ENCODE measurements at places on chromosomes 6 and 20. TPM values are rescaled to one million over a fixed set of nuclear protein-coding genes. Genes with fewer than 3 reads are reported as not detected.

GRCh38 chr20:44942264-44942973 lies 17.8 kb downstream of the TOMM34 start:
- DNase-seq, result no peak

- DNase-seq, result no peak
Observed at GRCh38 chr6:157558049-157558448, 177.1 kb downstream of the ZDHHC14 start.

Gene ADGRF1
- not detected for total RNA-seq

DNA sequence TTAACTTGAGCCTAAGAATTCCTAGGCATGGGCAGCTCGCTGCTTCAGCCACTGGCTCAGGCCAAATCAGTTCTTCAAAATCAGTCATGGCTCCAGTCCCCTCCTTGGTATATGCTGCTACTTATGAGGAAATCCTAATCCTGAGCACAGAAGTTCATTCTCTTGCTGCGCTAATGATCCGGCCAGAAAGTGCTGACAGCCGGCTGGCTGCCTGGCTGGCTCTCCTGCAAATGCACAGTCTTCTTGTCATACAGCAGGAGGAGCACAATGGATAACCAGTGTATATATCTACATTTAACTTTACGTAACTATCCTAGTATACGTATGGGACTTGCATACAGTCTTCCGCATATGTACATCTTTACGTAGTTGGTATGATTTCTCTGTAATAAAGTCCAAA lies 500.8 kb downstream of the PRKN start:
- no peak for DNase-seq

DNA sequence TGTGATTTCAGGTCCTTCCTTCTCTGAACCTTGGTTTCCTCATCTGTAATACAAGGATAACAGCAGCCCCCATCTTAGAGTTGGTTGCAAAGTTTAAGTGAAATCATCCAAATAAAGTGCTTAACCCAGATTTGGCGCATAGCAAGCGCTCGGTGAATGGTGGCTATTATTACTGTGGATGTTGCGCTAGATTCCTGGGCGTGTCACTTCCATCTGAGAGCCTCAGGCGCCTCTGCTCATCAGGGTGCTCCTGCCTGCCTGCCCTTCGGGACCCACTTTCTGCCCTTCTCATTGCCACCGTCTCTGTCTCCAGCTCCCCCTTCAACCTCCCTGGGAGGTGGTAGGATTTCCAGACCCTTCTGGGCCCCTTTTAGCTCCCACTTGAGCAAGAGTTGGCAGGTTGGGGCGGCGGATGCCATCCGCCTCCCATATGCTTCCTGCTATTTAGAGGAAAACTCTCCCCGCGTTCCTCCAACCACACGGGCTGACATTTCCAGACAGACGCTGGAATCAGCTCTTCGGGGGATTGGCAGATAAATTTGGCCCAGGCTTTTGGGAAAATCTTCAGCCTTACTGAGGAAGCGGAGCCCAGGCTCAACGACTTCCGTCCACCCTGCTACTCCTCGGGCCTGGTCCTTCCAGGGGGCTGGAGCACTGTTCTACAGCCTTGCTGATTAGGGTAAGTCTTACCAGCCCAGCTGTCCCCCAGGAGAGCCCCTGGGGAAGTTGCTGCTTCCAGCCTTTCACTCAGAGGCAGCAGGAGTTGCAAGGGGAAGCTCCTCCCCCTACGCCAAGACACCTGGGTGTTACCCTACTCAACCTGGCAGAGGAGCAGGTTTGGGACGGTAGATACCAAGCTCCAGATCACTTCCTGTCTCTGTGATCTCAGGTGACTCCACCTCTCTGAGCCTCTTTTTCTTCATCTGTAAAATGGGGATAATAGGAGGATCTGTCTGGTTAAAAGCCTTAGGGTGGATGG lies 71.5 kb downstream of the DLGAP4 start:
- no peak for DNase-seq

- no peak for DNase-seq
Observed at GRCh38 chr20:45589725-45590124, 10.6 kb upstream of the WFDC8 start.

- peak; percentile 90 for DNase-seq
Observed at GRCh38 chr20:45779011-45779915, 12.4 kb downstream of the WFDC3 start.

GRCh38 chr6:85129881-85130280 lies 320.0 kb upstream of the NT5E start:
- no peak for DNase-seq

Gene TRDN
- not detected for total RNA-seq

DNA sequence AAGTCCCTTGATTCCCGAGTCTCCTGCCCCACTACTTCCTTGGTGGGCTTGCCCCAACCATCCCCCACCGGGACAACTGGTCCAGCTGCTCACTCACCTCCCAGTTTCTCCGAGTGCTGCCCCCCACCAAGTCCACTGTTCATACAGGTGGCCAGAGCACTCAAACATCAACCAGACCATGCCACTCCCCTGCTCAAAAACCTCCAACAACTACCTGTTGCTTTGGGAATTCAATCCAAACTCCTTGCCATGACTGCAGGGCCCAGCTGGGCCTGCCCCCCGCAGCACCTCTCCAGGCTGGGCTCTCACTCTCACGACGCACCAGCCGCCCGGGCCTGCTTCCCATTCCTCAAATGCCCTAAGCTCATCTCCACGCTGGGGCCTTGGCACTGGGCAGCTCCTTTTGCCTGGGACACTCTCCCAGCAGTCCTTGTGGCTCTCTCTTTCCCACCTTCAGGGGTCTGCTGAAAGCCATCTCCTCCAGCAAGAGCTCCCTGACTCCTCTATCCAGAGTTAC lies 97.5 kb downstream of the NFATC2 start:
- no peak for DNase-seq

GRCh38 chr20:10763112-10763511 lies 89.3 kb upstream of the JAG1 start:
- DNase-seq, result no peak

- DNase-seq, result no peak
Observed at GRCh38 chr6:147839708-147840610, 331.5 kb downstream of the SAMD5 start.

Gene CYB5R4
- total RNA-seq, result 23.9 TPM

Gene TMEM170B
- 15.0 TPM for total RNA-seq

GRCh38 chr6:42704251-42704936 lies 18.0 kb downstream of the PRPH2 start:
- DNase-seq, result no peak

- no peak for DNase-seq
Observed at GRCh38 chr6:152984513-152984872, 1.7 kb upstream of the FBXO5 start.

DNA sequence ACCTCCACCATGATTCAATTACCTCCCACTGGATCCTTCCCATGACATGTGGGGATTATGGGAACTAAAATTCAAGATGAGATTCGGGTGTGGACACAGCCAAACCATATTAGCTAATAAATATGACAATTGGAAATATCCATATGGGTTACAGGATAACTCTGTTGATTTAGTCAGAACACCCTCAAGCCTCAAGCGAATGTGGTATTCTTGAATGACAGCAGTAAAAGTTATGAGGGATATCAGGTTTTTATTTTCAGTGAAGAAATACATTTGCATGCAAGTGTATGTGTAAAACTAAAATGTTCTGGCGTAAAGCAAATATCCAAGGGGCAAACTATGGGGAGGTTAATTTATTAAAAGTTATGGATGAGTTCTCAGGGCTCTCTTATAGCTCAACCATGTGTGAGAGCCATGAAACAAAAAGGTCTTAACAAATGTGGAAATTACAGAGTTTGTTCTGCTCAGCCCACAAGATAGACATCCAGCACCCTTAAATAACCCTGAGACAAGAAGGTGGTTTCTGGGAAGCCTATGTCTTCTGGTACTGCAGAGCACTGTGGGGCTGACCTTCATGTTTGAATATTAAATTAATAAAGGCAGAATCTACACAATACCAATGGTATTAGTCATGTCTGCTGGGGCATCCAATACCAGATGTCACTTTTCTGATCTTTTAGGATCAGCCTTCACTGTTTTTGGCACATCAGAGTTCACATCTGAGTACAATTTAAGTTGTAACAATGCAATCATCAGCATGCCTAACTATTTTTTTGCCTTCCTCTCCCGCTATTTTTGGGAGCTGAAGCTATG lies 370.5 kb upstream of the RSPO3 start:
- no peak for DNase-seq

Gene SLC12A5
- not detected for total RNA-seq

DNA sequence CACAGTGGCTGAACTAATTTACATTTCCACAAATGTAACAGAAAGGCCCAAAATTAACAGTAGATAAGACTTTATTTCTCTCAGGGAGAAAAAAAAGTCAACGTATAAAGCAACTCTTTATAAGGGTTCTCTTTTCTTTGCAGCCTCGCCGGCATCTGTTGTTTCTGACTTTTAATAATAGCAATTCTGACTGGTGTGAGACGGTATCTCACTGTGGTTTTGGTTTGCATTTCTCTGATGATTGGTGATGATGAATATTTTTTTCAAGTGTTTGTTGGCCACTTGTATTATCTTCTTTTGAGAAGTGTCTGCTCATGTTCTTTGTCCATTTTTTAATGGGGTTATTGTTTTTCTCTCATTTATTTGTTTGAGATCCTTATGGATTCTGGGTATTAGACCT lies 27.2 kb upstream of the FKBP1A start:
- no peak for DNase-seq

DNA sequence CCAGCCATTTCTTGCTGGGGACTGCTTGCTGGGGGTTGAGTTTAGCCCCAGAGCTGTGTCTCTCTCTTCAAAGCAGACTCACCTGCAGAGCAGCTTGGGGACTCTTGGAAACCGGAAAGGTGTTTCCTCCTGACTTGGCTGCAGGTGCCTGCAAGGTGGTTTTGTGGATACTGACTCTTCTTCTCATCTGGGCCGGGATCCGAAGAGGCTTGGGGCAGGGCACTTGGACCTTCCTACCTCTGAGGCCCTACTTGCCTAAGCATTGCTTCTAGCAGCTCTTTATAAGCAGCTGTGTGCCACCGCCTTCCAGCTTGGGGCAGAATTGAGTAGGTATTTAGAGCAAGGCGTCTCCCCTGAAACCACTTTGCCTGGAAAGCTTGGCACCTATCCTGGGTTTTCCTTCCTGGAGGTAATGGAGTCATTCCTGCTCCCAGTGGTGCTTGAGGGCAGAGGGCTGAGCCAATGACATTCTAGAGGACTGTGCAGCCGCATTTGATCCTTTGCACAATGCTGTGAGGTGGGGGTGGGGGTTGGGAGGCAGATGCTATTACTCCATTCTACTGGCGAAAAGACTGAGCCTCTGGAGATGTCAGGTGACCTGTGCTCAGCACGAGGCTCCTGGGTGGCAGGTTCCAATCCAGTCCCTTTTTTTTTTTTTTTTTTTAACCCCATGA lies 3.4 kb upstream of the CTSZ start:
- no peak for DNase-seq

DNA sequence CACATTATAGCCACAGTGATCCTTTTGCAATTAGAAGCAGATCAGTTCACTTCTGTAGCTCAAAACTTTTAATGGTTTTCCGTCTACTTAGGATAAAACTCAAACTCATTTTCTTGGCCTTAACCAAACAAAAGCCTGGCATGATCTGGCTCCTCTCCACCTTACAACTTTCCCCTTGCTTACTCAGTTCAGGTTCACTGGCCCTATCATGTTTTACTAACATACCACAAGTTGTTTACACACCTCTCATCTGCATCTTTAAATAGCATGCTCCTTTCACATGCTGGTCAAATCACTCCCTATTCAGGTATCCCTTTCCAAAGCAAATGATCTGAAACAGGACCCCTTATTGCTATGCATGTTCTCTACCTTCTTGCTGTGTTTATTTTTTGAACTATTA lies 191.4 kb upstream of the FAM83B start:
- no peak for DNase-seq

DNA sequence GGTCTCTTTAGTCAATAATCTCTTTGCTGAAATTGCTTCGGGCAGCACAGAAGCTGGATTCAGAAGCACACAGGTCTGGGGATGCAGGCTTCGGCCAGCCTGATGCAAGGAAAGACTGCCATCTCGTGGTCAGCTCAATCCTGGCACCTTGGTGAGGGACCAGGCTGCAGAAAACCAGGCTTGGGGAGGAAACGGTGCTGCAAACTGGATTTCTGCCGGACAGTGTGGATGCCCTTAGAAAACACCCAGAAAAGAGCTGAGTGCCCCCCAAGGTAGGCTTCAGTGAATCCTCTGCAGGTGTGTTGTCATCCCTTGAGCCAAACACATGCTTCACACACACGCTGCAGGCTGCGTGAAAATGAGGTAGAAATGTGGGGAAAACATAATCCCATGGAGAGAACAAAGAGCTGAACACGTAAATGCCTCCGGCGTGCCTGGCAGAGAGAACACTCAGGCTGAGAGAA lies 89.8 kb upstream of the PAX1 start:
- peak; percentile 40 for DNase-seq

DNA sequence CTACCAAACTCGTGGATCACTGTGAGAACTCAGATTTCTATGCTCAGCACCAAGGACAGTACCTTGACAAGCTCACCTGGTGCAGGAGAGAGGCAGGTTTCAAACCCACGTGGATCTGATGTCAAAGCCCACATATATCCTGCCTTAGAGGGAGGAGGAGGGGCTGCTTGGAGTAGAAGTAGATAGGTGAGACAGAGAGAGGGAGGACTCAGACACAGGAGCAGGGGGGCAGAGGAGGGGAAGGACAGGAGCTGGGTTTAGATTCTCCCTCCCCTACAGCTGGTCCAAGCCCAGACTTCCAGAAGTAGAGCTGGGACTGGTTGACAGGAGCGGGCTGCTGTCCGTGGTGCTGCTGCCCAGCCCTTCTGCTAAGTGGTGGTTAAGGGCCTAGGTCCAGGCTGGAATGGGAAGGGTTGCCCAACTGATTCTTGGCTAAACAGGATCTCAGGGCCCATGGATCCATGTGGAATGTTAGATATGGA lies 77.5 kb downstream of the CDH22 start:
- no peak for DNase-seq

Gene DTNBP1
- total RNA-seq, result 0.67 TPM

- DNase-seq, result no peak
Observed at GRCh38 chr6:166708460-166708859, 81.4 kb upstream of the RPS6KA2 start.

Gene LKAAEAR1
- not detected for total RNA-seq

GRCh38 chr6:48505621-48506020 lies 394.6 kb upstream of the PTCHD4 start:
- DNase-seq, result no peak

Gene PHACTR2
- total RNA-seq, result 3.4 TPM

DNA sequence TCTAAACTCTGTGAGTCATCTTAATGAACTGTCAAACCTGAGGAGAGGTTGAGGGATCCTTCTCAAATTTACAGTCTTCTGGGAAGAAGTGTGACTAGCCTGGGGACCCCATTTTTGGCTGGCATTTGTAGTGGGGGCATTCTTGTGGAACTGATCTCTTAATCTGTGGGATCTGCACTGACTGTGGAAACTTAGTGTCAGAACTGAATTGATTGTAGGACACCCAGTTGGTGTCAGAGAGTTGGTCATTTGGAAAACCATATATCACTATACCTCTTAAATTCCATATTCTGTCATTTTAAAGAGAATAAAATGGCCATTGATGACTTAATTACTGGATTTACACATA lies 48.3 kb downstream of the LAMA4 start:
- DNase-seq, result no peak

Gene PLTP
- 116 TPM for total RNA-seq

DNA sequence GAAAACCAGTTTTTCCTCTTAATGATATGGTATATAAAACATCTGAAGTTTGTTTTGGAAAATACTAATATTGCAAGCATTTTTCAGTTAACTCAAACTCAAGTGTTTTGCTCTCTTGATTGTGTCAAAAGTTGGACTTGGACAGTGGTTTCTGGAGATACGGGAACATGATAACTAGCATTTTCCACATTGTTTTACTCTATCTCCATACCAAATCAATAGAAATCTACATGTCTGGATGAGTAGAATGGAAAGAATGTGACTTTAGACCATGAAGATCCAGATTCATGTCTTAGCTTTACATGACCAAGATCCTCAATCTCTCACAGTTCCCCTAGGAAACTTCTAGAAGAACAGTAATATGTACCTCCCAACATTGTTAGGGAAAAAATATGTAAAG lies 22.2 kb upstream of the FBXO30 start:
- no peak for DNase-seq
